NCI-H524 treated with DMSO at 0.1 percent for 48 hours (cell line): ENCODE measurements at places on chromosomes 12 and 14.

DNA sequence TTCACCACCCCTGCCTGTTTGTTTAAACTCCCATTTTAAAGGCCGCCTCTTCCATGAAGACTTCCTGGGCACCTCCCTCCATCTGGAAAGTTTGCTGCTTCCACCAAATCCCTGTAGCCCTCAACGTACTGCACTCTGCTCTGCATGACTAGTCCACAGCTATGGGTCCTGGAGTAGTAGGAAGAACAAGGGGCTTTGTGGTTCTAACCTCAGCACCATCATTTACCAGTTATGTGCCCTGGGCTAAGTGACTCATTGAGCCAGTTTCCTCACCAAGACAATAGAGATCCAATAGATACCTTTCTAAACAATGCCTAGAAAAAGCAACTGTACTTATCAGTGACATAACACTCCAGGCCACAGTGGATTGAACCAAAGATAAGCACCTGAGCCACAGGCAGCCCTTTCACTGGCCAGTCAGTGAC, 8.5 kb upstream of the LTBP2 start:
- DNase-seq: no peak

GRCh38 chr14:87148655-87149054, 844.3 kb downstream of the GALC start:
- DNase-seq: no peak

DNA sequence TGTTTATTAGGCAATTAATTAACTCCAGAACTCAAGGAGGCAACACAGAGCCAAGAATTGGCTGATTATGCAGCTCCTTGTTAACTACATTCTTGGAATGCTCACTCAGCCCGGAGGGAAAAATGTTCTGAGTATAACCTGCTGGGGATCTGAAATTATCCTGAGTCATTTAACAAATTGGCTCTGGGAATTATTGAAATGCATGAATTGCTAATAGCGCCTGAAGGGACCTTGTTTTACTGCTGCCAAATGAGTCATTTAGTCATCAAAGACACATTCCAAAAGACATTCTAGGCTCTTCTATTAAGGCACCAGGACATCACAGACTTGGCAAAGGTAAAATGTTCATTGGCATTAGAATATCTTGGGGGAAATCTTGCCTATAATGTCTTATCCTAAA, 13.0 kb downstream of the TMEM52B start:
- no peak for DNase-seq

DNA sequence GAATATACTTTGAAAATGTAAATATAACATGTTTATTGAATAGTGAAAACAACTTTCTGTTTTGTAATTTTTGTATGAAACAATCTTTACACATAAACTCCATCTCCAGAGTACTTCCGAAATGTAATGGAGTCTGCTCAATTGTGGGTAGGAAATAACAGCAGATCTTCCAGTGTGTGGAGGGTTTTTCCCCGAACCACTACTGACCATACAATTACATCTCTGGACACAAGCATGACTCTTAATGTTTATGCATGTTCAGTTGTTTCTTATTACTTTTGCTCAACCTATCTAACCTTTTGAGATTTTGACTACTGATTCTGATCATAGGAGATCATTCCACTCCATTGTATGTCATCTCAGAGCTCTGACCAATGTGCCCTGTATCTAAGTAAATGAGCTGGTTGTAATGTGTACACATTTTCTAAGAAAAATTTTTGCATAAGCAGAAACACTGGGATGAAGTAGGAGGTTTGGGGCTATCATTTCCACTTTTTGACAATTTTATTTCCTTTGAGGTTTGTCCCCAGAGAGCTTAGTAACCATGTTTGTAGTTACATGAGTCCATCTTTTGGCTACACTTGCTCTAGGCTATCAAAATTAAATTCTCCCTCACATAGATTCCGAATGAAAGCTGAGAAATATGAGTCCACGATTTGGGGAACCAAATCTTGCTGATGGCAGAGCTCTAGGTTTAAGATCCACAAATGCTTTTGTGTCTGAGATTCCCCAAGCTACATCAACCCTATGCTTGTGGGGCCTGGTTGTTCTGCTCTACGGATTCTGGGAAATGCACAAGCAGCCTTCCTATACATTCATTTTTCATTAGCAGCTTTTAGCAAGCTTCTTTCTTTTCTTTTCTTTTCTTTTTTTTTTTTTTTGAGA, 21.4 kb upstream of the CLEC4D start:
- no peak for DNase-seq

- DNase-seq: no peak
Observed at GRCh38 chr12:123231931-123232330, 1.0 kb downstream of the MPHOSPH9 start.

DNA sequence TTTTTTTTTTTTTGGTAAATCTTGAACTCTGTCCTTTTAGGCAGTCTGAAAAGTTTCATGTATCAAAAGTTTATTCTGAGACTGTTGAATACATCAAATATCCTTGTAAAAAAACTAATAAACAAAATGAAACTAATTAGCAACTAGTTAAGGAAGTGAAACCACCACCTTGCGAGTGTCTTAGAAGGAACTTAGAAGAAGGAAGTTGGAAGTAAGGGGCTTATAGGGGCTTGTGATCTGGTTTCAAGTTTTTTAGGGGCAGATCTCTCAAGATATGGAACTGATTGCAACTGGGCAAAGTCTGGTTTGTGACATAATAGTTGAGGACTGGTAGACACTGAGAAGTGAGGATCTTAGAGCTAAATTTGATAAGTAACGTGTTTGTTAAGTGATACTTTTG, 748.8 kb downstream of the C12orf50 start:
- no peak for DNase-seq

GRCh38 chr14:106396999-106397398, 870.6 kb downstream of the TMEM121 start:
- no peak for DNase-seq

GRCh38 chr12:121441555-121441954, 41.6 kb downstream of the RNF34 start:
- no peak for DNase-seq

DNA sequence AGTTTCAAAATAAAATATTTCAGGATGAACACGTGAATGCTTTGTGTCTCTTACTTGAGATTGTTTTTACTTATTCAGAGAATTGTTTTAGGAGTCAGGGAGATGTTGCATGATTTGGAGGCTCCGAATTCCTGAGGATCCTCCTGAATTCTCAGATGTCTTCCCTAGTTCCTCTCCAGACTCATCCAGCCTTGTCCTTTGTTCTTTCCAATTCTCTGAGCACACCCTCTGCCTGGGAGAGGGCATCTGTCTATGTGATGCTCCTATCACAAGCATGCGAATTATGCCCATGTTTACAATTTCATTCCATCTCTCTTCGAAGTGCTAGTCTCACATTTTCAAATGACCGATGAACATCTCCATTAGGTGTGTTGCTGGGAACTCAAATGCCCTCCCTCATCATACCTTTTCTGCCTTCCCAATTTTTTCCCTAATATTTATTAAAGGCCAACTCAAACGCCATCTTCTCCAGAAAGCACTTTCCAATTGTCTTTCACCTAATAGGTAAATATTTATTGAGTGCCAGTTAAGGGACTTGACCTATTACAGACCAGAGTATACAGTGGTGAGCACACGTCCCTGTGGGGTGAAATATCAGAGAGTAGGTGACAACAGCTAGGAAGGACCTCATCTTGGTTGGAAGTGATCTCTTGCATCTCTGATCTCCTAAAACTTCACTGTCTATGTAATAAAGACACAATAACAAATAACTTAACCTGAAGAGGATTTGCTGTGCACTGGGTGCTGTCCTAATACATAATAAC, 64.4 kb downstream of the ARF6 start:
- DNase-seq: no peak

DNA sequence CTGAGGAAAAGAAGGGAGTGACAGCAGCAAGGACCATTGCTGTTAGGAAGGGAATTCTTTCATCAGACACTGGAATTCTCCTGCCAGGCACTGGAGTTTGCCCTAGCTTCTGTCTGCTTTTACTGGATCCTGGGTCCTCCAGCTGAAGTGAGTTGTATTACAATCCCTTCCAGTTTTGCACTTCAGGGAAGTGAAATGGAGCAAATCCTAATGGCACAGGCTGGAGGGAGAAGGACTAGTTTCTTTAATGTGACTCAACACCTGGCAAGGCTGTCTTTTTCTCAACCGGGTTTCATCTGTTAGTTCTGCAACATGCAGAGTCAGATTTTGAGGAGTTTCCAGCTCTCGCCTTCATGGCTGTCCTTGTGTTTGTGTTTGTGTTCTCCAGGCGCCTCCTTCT, 45.8 kb downstream of the ETV6 start:
- no peak for DNase-seq

DNA sequence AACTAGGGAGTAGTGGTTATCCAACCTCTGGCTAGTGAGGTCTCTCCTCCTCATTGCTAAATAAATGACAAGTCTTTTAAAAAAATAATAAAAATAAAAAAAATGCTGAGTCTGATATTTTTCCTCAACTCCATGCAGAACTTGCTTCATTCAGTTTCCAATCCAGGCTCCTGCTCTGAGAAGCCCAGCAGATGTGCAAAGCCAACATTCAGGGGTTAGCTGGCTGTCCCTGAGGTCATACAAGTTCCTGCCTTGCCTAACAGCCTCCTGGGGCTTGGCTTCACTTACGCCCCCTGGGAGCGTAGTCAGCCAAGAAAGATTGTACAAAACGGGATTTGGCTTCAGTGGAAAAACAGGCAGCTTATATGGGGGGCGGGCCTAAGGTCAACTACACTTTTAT, 23.3 kb downstream of the RTRAF start:
- no peak for DNase-seq

- no peak for DNase-seq
Observed at GRCh38 chr12:100656856-100657255, 83.4 kb downstream of the GAS2L3 start.

- DNase-seq: no peak
Observed at GRCh38 chr12:24560192-24560775, 388.6 kb downstream of the BCAT1 start.

GRCh38 chr12:127558361-127558760, 708.6 kb upstream of the TMEM132C start:
- DNase-seq: no peak

DNA sequence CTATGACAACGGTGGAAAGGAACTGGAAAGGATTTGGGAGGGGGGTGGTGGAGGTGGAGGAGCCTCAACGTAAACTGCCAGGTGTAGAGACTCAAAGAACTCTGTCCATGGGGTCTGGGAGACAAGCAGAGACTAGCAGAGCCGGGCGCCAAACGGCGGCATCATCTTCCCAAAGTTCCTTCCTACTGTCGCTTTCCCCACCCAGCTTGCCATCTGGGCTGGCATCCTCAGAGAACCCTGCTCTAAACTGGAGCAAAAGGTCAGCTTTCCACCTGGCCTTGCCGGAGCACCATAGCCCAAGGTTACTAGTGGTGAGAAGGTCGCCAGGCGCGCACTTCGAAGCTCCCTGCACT, 4.0 kb upstream of the IRF2BPL start:
- DNase-seq: no peak

DNA sequence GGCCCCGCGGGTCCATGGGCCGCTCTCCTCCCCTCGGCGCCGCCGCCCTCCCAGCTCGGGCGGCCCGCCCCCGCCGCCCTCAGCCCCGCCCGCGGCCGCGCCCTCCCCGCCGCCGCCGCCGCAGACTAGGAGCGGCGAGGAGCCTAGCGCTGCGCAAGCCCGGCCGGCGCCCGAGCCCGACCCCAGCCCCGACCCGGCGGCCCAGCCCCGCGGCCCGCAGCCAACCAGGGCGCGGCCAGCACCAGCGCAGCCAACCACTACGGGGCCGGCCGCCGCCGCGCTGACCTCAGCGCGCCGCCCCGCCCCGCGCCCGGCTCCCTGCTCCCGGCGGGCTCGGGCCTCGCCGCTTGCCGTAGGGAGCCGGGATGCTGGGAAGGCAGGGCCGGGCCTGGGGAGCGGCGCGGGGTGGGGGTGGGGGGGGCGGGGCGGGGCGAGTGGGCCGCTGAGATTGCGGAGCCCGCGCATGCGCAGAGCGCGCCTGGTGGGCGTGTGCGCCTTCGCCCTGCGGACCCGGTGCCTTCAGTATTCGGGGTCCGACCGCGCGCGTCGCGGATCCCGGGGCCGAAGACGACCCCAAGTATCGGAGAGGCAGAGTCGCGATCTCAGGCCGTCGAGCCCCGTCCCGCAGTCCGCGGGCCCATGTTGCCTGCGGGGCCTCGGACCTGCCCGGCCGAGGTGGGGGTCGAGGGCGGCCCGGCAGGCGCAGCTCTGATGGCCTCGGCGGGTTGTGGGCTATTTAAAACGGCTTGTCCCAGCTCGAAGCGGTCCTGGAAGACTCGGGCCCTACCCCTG, at the start of gene CDC42BPB:
TSS of gene CDC42BPB (minus strand) at position 178 of the 792 bp plus-strand sequence. CDS start 376 bp downstream, outside the sequence.
- peak; percentile 26 for DNase-seq

GRCh38 chr12:1380171-1380851, 214.1 kb downstream of the FBXL14 start:
- DNase-seq: peak; percentile 53

DNA sequence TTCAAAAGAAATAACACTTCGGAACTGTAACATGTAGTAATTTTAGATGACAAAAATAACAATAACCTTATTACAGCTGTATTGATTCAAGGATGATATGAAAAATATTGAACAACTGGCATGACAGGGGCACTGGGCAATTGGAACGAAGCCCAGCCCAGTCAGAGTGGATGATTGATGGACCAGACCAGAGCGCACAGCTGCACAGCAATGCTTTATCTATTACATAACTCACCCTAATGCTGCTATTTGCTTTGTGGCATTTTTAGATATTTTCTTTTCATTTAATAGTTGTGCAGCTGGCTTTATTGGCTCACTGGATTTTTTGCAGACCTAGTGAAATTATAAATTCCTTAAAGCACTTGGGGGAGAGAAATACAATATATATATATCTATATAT, 26.9 kb upstream of the FERMT2 start:
- no peak for DNase-seq

DNA sequence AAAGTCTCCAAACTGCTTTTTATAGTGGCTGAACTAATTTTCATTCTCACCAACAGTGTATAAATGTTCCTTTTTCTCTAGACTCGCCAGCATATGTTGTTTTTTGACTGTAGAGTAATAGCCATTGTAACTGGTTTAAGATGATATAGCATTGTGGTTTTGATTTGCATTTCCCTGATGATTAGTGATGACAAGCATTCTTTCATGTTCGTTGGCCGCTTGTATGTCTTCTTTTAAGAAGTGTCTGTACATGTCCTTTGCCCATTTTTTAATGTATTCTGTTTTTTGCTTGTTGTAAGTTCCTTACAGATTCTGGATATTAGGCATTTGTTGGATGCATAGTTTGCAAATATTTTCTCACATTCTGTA, 404.9 kb downstream of the FLRT2 start:
- no peak for DNase-seq

- DNase-seq: no peak
Observed at GRCh38 chr14:89827265-89827664, 127.3 kb downstream of the EFCAB11 start.
